ENCODE measurements at places on chromosomes 6 and 20.

GRCh38 chr6:95094751-95095663 is 482.3 kb upstream of the MANEA start:
- no peak for DNase-seq

DNA sequence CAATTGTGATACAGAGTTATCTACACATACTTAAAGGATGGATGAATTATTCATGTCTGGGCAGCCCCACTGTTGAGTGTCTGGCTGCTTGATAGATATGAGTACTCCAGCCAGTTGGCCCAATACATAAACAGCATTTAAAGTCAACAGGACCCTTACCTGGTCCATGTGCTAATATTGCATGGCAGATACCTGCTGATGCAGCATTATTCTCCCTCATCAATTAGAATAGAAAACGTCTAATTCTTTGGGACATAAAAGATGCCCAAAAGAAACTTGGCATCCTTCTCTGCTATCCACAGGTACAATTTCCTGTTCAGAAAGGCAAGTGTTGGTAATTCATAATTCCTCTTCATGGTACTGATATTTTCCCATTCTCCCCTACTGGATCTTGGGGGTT is 550.8 kb downstream of the TFAP2B start:
- no peak for DNase-seq

- DNase-seq = no peak
These were observed 3.3 kb downstream of the RNF144B start for GRCh38 chr6:18390476-18390875.

GRCh38 chr6:151911401-151911800 is 103.9 kb downstream of the ESR1 start:
- DNase-seq = no peak

GRCh38 chr6:156807028-156807427 is 29.9 kb downstream of the ARID1B start:
- DNase-seq = no peak
